ENCODE measurements at places on chromosomes 2 and 18.

GRCh38 chr2:74632209-74632938, 15.8 kb downstream of the M1AP start:
- DNase-seq = no peak

DNA sequence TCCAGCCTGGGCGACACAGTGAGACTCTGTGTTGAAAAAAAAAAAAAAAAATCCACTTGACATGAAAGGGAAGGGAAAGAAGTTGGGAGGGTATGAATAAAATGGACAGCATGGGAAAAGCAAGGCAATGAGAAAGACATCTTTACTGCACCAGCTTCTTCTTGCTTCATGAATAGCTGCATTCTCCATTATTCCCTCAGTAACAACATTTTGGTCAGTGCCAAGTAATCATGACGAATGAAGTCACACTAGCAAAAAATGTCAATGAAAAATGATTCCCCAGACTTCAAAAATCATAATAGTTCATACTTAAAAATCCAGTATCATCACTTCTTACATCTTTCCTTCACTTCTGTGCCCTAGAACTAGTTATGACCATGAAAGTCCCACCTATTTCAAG, 30.4 kb downstream of the ADAM17 start:
- no peak for DNase-seq

DNA sequence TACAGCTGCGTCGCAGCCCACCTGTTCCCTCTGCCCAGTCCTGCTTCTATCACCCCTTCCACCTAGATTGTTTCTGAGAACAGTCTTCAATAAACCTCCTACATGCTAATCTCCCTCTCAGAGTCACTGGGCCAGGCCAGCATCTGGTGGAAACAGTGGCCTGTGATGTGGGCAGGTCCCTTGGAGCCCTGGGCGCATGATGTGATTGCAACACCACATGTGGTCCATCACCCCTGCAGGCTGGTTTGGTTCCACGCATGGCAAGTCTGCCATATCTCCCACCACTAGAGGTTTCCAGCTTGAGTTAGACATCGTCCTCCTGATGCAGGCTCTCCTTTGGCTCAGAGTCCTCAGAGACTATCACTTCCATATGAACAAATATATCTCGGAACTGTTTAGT, 83.5 kb downstream of the PRKCE start:
- DNase-seq = no peak

DNA sequence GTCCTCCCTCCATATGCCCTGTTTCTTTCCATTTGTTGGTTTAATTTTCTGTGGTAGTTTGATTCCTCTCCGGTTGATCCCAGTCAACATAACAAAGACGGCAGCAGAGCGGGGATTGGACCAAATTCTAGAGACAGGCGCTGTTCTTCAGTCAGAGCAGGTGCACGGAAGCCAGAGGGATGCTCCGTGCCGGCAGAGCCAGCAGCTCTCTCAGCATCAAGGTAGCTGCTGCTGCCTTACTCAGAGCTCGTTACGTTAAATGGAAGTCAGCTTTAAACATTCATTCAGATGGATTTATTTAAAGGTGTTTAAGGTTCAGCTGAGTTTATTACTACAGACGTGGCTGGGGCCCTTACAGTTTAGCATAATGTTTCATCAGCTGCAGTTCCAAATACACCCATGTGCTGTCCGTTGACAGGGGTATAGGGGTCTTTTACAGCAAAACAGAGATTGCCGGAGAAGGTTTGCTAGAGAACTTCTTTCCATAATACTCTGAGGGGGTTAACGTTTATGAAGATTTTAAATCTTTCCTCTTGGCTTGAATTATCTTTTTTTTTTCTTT, 497.2 kb upstream of the PIK3C3 start:
- no peak for DNase-seq

DNA sequence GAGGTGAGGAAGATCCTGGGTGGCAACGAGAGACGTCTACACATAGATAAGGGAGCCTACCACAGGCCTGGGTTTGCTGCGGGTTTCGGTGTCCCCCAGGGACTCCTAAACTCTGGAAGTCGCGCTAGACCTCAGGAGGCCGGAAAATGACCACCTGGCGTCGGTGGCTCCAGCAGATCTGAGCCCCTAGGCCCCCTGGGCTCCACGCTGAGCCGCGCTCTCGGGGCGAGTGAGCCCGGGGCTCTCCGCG, 987 bp upstream of the DLX1 start:
- no peak for DNase-seq

DNA sequence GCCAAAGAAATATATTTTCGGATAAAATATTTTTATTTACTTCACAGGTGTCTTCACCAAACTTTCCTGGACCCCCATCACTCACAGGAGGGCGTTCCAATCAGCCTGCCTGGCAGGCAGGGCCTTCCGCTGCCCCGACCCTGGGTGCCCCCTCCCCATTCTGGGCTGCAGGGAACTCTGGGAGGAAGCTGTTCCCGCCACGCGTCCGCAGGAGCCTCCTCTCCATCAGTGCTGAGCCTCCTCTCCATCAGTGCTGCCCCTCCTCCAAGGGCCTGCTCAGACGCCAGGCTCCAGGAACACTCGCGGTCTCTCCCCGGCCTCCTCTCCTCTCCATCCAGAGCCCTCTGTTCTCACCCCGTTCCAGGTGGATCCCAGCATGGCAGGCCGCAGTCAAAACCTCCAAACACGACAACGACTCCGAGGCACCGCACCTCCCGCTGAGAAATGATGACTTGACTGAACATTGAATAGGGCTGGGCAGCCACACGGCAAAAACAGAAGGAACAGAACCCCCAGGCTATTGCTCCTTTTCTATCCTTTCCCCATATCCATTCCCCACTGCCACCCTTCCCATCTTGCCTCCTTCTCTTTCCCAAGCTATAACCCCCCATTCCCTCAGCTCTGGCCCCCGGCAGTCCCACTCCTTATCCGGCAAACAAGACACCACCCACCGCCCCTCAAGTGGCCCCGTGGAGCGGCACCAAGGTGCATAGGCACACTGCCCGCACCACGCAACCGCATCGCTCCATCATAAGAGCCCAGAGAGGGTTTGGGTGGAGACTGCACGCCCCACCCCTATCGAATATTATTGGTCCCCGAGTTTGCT, 268.6 kb upstream of the RAB6C start:
- DNase-seq = no peak

- no peak for DNase-seq
Measured at GRCh38 chr2:121289271-121289670, 4.3 kb upstream of the TFCP2L1 start.

GRCh38 chr2:20868377-20868776, 45.5 kb upstream of the LDAH start:
- peak; percentile 71 for DNase-seq

- DNase-seq = no peak
Measured at GRCh38 chr2:190468814-190469569, 60.8 kb downstream of the MFSD6 start.
